ENCODE measurements at places on chromosomes 1 and 21.

- H3K4me1 ChIP-seq, result no peaks in the 10 kb centered on the region
- H3K4me3 ChIP-seq, result no peak overlapping the region
These were observed 100.1 kb upstream of the GCLM start for GRCh38 chr1:94009304-94009703.

DNA sequence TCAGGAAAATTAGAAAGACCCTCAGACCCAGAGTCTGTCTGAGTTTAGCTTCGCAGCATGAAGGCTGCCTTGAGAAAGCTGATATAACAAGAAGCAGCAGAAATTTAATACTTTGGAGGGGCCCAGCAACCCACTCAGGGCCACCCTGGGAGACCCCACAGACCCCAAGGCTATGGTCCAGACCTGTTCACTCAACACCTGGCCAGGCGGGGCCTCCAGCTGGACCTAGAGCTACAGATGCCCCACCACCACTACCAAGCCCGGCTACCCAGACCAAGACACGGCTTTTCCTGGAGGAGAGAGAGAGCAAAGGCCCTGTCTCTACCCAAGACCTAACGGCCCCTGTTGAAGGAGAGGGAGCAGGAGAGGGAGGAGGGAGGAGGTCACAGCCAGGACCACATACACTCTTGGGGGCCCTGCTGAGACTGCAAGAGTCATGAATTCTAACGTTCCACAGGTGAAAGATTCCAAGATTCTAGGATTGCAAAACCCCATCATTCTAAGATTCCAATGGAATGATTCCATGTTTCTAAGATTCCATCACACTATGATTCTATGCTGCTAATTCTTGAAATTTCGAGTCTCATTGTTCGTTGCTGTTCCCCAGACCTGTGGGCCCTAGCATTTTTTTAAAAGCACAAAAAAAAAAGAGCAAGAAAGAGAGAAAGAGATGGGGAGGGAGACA is 53.2 kb downstream of the LACTBL1 start:
- no peak for DNase-seq
- H3K4me3 ChIP-seq, result no peak overlapping the region
- no peaks in the 10 kb centered on the region for H3K27me3 ChIP-seq

DNA sequence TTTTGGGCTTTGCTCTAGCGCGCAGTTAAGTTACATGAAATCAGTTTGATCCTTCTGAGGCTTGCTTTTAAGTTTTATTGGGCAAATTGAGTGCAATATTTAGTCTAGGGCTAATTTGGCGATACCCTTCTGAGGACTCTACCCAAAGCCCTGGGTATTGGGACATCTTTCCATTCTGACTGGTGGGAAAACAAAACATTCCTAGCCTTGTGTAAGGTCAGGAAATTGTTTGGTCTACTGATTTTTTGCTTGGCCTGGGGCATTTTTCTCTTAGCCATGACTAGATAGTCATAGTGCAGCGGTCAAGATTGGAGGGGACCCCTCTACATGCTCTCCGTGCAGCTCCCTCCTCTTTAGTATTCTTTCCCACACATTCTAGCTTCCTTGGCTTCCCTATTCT is 189.6 kb upstream of the PTGFR start:
- H3K27me3 ChIP-seq, result no peaks in the 10 kb centered on the region
- H3K27ac ChIP-seq, result no peak overlapping the region
- H3K36me3 ChIP-seq, result no peaks in the 10 kb centered on the region
- no peak for DNase-seq
- no peak overlapping the region for H3K4me3 ChIP-seq

DNA sequence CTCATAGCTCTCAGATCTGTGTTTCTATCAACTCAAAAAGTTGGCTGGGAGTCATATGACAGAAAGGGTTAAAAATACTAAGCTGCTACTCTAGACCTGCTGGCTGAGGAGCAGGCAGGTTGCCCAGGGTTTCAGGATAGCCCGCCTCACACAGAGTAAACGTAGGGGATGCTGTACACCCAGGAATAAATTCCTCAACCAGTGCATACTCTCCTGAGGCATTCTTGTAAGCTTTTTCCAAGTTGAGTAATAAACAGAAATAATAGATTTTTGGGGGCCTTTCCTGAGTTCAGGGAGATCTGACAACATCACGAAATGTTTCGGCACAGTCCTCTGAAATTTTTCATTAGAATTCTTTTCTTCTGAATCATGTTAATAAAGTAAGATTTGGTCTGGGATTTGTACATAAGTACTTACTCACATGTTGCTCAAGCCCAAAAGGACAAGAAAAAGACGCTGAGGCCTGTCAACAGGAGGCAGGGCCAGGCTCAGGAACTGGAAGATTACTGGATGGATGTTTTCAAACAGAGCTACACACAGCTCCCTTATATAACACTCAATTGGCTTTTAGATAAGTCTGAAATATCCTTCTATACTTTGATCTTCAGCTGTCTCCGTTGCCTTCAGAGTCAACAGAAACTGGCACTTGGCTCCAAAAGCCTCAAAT is 41.0 kb downstream of the TGFBR3 start:
- no peak overlapping the region for H3K27ac ChIP-seq
- H3K4me3 ChIP-seq, result no peak overlapping the region
- no peaks in the 10 kb centered on the region for H3K4me1 ChIP-seq
- H3K36me3 ChIP-seq, result no peaks in the 10 kb centered on the region
- H3K27me3 ChIP-seq, result no peaks in the 10 kb centered on the region

- DNase-seq, result no peak
- H3K27me3 ChIP-seq, result no peaks in the 10 kb centered on the region
- no peaks in the 10 kb centered on the region for H3K4me1 ChIP-seq
- no peak overlapping the region for H3K27ac ChIP-seq
- no peaks in the 10 kb centered on the region for H3K36me3 ChIP-seq
These were observed 213.8 kb downstream of the HHIPL2 start for GRCh38 chr1:222334026-222334680.

GRCh38 chr1:224543453-224543852 is 72.7 kb upstream of the CNIH3 start:
- H3K4me1 ChIP-seq, result no peaks in the 10 kb centered on the region
- H3K27me3 ChIP-seq, result no peaks in the 10 kb centered on the region
- H3K27ac ChIP-seq, result no peak overlapping the region
- H3K4me3 ChIP-seq, result no peak overlapping the region
- H3K36me3 ChIP-seq, result no peaks in the 10 kb centered on the region
- no peak for DNase-seq

DNA sequence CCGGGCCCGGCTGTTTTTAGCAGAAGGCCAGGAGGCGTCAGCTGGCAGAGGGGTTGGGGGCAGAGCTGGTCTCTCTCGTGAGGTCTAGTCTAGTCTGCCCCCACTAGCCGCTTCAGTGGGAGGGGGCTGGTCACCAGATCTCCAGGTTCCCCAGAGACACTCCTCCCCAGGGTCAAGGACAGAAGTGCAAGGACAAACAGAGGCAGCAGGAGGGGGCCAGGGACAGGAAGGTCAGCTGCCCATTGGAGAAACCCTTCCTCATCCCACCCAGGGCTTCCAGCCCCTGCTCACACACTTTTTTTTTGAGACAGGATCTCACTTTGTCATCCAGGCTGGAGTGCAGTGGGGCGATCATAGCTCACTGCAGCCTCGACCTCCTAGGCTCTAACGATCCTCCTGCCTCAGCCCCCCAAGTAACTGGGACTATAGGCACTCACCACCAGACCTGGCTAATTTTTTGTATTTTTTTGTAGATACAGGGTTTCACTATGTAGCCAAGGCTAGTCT is 10.0 kb downstream of the FAM229A start:
- no peaks in the 10 kb centered on the region for H3K36me3 ChIP-seq
- H3K27ac ChIP-seq, result peak overlapping the region; percentile 75
- DNase-seq, result no peak
- H3K4me3 ChIP-seq, result peak overlapping the region; percentile 62
